ENCODE measurements at places on chromosomes 6 and 20.

GRCh38 chr20:62635852-62636251 lies 6.5 kb upstream of the SLCO4A1 start:
- H3K27me3 ChIP-seq: peaks cover 27% of the 10 kb centered on the region
- H3K4me1 ChIP-seq: peaks cover 20% of the 10 kb centered on the region
- no peak for DNase-seq
- H3K4me3 ChIP-seq: peak overlapping the region; percentile 26

DNA sequence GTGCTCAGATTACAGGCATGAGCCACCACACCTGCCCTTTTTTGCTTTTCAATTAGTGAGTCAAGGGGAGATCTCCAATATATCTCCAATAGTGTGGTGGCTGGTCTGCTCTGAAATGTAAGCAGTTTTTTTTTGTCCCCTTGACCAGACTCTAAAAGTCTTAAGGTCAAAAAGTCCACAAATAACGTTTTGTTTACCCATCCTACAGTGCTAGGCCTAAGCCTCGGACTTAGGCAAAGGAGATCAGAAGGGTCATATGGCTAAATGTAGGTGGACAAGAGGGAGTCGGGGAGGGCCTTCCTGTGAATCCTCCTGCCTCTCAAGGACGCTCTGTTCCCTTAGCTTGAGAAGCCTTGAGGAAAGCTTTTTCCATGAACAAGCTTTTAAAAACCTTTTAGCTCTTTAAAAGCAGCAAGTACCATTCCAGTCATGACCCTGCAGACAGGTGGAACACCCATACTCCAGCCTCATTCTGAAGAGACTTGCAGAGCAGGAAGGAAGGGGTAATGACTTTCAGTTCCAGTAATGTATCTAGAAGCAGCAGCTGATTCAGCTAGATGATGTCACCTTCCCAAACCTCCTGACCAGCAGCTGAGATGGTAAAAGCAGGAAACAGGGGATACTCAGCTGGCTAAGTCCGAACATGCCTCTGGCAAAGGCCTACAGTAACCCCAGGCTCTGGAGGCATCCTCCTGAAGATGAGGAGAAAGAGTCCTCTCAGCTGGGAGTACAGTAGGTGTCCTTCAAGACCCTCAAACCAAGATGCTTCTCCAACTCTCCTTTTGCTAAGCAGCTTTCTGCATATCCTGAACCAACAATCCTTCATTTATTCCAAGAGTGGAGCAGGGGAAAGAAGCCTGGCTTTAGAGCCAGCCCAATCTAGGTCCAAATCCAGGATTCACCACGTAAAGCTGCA lies 23.6 kb downstream of the BCL2L1 start:
- no peaks in the 10 kb centered on the region for H3K27me3 ChIP-seq
- peaks cover 33% of the 10 kb centered on the region for H3K36me3 ChIP-seq
- peaks cover 54% of the 10 kb centered on the region for H3K4me1 ChIP-seq
- peak overlapping the region; percentile 69 for H3K4me3 ChIP-seq
- DNase-seq: peak; percentile 33

- no peaks in the 10 kb centered on the region for H3K27me3 ChIP-seq
- H3K4me3 ChIP-seq: no peak overlapping the region
- no peaks in the 10 kb centered on the region for H3K4me1 ChIP-seq
- H3K27ac ChIP-seq: no peak overlapping the region
- H3K36me3 ChIP-seq: peaks cover 4% of the 10 kb centered on the region
These were observed 143.0 kb downstream of the B3GAT2 start for GRCh38 chr6:70813885-70814284.

DNA sequence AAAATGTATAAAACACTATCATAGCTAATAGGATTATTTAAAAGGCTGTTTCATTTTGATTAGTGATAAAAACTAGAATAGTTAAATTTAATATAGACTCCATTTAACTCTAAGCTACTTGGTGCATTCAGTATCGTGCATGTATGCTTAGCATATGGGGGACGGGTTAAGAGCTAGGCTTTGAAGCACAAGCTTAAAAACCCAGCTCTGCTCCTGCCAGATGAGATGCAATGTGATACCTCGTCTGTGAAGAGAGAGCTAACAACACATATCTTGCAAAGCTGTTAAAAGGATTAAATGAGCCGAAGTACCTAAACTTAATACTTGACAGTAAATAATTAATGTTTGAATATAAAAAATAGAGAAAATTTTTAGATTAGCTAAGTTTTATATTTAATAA lies 42.2 kb downstream of the DTNBP1 start:
- peaks cover 7% of the 10 kb centered on the region for H3K36me3 ChIP-seq
- H3K27me3 ChIP-seq: no peaks in the 10 kb centered on the region
- H3K27ac ChIP-seq: no peak overlapping the region
- H3K4me3 ChIP-seq: no peak overlapping the region

Data from T-helper 2 cell treated with Interferon-gamma antibody and Interleukin-4, amounts not matched to agents 5 μg/mL and 100 μg/mL, for 36 hours (primary cell).